Cerebellar nuclear complex (tissue), 1 donor: ENCODE measurements at places on chromosomes 4 and X.

- no peak for DNase-seq
Measured at GRCh38 chr4:72896515-72896914, 173.0 kb downstream of the COX18 start.

- no peak for DNase-seq
Measured at GRCh38 chrX:151712253-151712652, 3.6 kb upstream of the FATE1 start.

DNA sequence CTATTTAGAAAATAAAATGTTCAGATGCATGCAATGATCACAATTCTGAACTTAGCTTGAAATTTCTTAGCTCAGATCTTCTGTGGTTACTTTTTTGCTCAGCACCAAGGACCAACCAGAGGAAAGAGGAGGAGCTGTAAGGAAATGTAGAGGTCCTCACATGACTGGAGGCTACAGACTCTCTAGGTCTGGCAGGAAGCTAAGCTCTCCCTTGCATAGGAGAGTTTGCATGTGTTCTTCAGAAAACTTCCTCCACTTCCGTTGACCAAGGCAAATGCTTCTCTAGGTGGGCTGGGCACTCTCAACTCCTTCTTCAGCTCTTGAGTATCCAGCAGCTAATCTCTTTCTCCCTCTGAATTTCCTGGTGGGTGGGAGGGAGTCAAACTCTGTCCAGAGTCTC lies 119.6 kb downstream of the BTC start:
- no peak for DNase-seq

- no peak for DNase-seq
Measured at GRCh38 chr4:71211748-71212147, 127.1 kb upstream of the SLC4A4 start.

GRCh38 chrX:46694549-46694948 lies 64.4 kb downstream of the SLC9A7 start:
- DNase-seq: no peak

DNA sequence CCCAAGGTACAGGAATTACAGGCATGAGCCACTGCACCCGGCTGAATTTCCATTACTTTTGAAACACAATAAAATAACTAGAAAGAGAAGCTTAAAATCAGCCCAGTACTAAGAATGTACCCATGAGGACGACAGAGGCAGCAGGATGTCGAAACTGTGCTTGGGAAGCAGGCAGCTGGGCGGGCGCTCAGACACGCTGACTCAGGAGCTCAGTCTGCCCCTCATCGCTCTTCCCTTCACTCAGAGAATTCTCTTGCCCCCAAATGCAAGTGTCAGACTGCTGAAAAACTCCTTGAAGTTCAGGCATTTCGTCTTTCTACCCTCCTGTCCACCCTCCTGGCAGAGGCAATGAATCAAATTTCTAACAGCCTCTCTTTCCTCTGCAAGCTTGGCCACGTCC lies 41.0 kb upstream of the CDKN2AIP start:
- no peak for DNase-seq
